ENCODE measurements at places on chromosomes 2 and 18.
A peak's percentile ranks its signal among the peaks of the same experiment; 100 is the strongest.

DNA sequence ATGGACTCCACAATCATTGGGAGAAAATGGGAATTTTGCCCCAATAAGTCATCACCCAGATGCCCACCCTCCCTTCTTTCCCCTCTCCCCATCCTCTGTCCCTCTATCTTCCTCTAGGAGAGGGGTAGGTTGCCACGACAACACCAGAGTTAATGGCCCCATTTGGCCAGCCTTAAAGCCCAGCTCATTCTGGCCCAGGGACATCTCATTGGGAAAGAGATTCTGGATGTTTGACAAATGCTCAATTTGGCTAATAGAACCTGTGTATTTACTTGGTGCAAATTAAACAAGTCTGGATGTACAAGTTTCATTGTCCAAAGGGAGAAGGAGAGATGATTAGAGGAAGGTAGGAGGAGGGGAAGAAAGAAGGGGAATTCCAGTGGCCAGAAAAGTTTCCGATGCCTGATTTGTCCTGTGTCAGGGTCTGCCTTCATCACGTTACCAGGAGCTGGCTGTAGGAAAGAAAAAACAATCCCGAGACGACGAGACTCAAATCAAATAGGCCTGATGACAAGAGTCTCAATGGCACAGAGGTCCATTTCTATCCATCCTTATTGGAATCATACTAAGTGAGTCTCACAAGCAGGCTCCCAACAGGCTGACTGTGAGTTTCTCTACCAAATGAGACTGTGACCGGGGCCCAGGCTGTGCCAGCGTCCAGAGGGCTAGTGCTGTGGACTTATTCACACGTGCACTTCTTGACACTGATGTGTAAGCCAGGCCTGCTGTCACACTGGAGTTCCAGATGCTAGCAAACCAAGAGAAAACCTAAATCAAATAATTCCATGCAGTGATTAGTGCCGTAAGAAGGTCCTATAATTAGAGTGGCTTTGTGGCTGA lies 265.2 kb upstream of the APCDD1 start:
- DNase-seq, result no peak

GRCh38 chr2:164617466-164617865 lies 3.8 kb downstream of the GRB14 start:
- DNase-seq, result no peak

- no peak for DNase-seq
Measured at GRCh38 chr2:199895406-199895805, 15.7 kb upstream of the C2orf69 start.

DNA sequence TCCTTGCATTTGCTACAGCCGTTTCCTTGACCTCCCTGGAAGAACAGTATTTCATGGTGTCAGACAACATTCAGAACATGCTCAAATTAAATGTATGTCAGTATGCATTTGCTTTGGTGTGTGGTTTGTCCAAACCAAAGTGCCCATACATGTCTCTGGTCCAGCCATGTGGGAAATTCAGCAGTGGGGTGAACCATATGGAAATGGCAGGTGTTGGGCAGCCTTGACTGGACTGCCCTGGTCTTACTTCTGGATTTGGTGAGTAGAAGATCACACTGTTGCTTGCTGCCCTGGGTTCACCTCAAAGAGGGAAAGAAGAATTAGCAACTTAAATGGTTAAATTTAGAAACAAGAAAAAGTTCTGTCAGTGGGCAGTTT lies 84.5 kb downstream of the MSH2 start:
- no peak for DNase-seq

GRCh38 chr2:85439986-85440385 lies 21.5 kb downstream of the SH2D6 start:
- no peak for DNase-seq

DNA sequence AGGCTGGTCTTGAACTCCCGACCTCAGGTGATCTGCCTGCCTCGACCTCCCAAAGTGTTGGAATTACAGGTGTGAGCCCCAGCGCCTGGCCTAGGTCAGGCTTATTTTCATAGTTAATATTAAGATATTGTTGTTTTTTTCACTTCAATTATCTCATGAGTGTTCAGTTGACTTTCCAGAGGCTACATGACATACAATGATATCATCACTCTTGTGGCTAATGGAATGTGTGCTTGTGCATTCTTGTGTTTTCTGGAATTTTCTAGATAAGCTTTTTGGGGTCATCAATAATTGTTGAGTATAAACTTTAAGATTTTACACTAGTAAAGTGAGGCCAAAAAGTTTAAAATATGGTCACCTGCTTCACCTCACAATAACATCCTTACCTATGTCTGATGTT lies 180.9 kb downstream of the FIGN start:
- no peak for DNase-seq

GRCh38 chr2:233264667-233265066 lies 13.2 kb downstream of the ATG16L1 start:
- DNase-seq, result no peak

GRCh38 chr2:220948579-220948978 lies 623.5 kb downstream of the EPHA4 start:
- DNase-seq, result no peak

- DNase-seq, result no peak
Measured at GRCh38 chr18:58858591-58859468, 5.8 kb upstream of the ZNF532 start.

GRCh38 chr2:109128048-109128615 lies 873 bp upstream of the SH3RF3 start:
- peak; percentile 72 for DNase-seq

DNA sequence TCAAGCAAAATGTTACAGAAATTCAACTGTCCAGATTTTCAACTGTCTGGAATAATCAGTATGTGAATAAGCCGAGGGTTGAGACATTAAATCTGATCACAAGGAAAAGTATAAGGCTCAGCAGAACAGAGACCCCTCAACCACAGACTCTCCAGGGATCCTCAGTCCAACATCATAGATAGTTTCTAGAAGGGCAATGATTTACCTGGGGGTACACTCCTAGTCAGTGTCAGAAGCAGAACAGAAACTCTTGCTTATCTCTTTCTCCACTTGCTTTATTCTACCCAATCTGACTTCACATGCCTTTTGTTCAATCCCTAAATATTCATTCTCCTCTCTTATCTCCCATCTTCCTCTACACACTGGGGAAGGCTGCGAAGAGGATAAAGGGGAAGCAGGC lies 36.4 kb downstream of the ICOS start:
- DNase-seq, result no peak

- no peak for DNase-seq
Measured at GRCh38 chr2:39708003-39708402, 42.3 kb downstream of the TMEM178A start.

GRCh38 chr2:110748489-110748867 lies 16.1 kb downstream of the ACOXL start:
- peak; percentile 76 for DNase-seq

GRCh38 chr18:26479065-26479680 lies 69.2 kb downstream of the KCTD1 start:
- DNase-seq, result no peak

Measured in stimulated activated CD4-positive, alpha-beta T cell treated with anti-CD3 and anti-CD28 coated beads, Interleukin-4, amount 100 ng/mL, for 24 hours (primary cell).